IPS DF 19.7 (cell line): ENCODE measurements at places on chromosomes 7 and 10.

GRCh38 chr10:28250782-28251181, 52.1 kb downstream of the MPP7 start:
- DNase-seq: no peak

DNA sequence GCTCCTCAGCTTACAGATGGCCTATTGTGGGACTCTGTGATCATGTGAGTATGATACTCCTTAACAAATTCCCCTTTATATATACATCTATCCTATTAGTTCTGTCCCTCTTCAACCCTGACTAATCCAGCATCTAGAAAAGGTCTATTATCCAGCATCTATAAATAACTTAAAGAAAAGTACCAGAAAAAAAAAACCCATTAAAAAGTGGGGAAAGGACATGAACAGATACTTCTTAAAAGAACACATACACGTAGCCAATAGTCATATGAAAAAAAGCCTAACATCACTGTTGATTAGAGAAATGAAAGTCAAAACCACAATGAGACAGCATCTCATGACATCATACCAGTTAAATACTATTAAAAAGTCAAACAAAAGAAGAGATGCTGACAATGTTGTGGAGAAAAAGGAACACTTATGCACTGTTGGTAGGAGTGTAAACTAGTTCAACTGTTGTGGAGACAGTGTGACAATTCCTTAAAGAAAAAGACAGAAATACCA, 549.5 kb upstream of the GRM3 start:
- DNase-seq: no peak

DNA sequence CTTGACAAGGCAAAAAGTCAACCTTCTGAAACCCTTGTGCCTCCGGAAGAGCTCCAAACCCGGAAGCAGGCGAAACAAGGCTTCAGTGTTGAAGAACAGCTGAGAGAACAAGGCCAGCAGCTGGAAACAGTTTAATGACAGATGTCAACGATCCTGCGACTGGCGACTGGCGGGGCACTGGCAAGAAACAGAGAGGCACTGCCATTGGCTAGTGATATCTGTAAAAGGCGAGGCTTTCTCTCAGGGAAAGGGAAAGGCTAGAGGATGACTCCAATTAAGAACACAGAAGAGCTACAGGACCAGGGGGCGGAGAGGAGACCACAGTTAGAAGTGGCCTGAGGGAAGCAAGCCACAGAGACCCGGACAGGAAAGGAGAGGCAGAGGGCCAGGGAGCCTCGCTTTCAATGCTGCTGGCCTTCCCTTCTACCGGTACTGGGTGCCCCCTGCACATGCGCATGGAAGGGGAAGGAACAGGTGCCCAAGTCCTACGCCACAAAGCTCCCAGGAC, 19.4 kb downstream of the ITGB1 start:
- DNase-seq: no peak

GRCh38 chr7:101233907-101234547, 3.6 kb downstream of the CLDN15 start:
- DNase-seq: no peak

DNA sequence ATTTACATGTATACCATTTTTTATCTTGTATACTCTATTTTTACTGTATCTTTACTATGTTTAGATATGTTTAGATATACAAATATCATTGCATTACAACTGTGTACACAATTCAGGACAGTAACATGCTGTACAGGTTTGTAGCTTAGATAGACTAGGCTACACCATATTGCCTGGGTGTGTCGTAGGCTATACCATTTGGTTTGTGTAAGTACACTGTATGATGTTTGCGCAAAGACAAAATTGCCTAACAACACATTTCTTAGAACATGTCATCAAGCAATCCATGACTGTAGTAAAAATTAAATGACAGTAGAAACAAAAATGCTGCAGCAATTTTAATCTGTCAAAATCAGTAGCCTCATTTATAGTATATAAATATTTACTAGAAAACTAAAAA, 812.2 kb downstream of the GRM8 start:
- DNase-seq: no peak

DNA sequence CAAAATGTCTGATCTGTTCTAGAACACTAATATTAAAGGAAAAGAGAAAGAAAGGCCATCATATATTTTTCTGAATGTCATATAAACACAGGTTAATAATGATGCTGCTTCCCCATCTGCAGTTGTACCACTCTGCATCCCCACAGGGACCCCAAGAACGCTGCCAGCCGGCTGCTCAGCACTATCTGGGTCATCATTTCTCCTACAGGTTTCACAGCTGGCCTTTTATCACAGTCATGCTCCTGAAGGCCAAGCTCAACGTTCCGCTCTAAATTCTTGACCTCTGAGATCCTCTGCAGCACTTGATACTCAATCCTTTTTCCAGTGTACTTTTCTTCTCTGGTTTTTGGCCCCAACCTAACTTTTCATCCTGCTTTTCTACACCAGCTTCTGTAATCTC, 4.8 kb downstream of the IDI1 start:
- DNase-seq: no peak

DNA sequence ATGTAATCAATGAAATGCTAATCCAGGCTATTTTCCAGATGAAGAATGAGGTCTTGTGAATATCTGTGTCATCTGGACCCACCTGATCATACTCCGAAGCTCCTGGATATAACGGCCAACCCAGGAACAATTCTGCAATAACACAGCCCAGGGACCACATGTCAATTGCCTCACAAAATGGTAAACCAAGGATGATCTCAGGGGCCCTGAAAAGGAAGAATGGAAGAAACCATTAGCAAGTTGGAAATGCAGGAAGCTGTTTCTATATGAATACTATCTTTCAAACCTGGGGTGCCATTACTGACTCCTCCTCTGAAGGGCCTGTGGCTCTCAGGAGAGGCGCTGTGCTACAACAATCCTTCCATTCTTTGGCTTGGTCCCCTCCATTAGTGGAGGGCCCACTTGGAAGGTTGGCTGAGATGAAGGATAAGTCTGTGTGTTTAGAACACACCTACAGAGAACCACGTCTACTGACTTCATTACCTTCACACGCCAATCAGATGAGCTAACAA, 108.1 kb downstream of the CLEC2L start:
- no peak for DNase-seq

- no peak for DNase-seq
These were observed 19.3 kb downstream of the FGFR2 start for GRCh38 chr10:121578965-121579364.

DNA sequence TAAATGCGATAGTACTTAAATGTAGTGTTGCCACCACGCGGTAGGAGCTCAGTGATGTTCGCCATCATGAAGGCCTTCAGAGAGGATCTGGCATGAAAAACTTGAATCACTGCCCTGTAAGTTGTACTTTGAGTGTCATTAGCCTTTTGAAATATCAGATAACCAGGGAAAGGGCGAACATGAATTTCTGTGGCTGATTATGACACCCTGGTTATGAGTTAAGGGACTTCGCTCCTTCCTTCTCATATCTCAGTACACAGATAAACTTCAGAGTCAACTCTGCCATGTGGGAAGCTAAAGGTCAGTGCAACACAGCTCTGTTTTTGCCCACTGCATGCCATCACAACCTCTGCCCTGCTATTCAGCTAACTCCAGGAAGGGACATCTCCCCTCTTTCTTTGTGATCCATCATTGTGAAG, 8.9 kb upstream of the ACSL5 start:
- DNase-seq: no peak

DNA sequence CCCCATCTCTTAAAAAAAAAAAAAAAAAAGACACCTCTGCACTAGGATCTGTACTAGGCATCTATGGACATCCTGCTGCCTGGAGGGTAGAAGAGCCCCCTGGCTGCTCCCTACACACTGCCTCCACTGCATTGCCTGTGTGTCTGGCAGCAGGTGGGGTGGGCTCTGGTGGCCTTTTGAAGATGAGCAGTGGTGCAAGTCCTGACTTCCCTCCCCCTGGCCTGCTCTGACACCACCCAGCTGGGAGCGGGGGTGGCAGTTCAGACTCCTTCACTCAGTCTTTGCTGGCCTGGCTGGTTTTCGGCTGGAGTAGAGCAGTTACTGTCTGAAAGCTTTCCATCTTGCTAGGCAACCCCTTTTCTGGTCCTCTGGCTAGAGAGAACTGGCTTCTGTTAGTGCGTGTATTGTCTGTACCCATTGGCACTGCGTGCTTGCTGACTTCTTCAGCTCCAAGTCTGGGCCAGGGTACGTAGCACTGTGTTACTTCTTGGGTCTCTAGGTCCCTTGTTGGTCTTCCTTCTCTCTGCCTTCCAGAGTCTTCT, 17.6 kb downstream of the C10orf62 start:
- DNase-seq: no peak

GRCh38 chr7:150803161-150803860, 2.7 kb downstream of the TMEM176A start:
- DNase-seq: no peak

- DNase-seq: no peak
These were observed 8.3 kb downstream of the IQCE start for GRCh38 chr7:2566890-2567678.

GRCh38 chr10:114335614-114336013, 68.7 kb downstream of the AFAP1L2 start:
- no peak for DNase-seq

GRCh38 chr10:114697061-114697598, 39.1 kb upstream of the ABLIM1 start:
- DNase-seq: no peak

DNA sequence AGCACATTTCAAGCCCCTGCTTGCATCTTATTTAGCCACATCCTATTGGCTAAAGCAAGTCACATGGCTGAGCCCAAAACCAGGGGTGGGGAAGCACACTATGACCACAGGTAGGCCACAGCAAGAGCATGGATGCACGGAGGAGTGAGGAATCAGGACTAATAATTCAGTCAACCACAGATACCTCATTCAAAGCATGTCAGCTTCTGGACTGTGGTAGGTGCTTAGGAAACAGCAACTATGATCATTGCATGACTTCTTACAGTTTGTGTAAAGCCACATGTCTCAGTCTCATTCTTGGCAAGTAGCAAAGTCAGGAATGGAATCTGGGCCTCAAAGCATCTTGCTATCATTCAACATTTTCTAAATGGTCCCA, 79.0 kb upstream of the EMX2 start:
- DNase-seq: no peak

- no peak for DNase-seq
These were observed 44.8 kb upstream of the HHEX start for GRCh38 chr10:92644921-92645320.

DNA sequence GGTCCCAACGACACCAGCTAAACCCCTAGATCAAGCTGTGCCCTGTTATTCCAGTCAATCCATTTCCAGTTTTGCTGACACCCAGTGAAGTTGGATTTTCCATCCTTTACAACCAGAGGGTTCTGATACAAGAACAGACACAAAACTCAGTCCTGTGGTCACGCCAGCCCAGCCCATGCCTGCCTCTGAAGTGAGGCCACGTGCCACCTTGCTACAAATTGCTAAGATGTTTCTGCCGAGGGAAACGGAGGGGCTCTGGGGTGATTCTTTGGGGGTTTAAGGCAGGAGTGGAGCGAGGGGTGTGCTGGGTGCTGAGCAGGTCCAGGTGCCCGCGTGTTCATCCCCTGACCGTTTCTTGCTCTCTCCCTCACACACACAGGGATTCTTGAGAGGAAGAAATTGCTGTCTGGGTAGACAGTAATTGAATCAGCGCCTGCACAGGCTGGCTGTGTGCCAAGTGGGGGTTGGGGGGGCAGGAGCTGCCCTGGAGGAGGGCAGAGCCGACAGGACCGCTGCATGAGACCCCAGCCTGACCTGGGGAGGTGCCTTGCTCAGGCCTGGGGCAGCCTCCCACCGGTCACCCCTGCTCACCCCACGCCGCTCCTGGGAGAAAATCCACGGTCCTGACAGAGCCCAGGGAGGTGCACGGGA, 38.1 kb downstream of the ADAP1 start:
- no peak for DNase-seq

DNA sequence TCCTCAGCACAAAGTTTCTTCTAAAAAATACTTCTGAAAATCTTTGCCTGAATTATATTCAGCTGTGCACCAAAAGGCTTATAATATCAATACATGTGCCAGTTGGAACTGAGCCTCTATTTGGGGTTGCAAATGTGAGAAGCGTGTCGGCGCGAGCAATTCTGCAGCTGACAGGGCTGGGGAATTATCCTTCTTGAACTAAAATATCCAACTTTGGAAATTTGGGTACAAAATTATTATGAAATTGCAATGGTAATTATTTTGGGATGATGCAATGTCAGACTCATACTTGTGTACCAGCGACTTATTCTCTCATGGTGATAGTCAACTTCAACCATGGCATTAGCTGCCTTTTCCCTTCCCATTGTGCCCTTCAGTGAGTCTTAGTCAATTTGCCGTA, 507.0 kb upstream of the KLF6 start:
- DNase-seq: no peak

DNA sequence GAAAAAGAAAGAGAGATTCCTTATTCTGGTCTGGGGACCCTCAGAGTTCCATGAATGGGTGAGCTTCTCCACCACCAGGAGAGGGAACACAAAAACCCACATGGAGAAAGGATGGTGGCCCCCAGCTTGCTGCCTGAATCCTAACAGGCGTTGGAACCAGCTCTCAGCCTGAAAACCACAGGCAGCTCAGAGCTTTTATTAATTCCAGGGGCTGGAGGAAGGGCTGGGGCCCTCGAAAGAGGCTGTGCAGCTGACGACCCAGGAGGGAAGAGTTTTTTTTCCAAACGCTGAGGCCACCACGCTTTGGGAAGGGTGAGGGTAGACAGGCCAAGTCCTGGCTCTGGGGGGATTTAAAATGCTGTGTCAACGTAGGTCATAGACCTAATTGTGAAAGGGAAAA, 10.8 kb upstream of the ELN start:
- no peak for DNase-seq

DNA sequence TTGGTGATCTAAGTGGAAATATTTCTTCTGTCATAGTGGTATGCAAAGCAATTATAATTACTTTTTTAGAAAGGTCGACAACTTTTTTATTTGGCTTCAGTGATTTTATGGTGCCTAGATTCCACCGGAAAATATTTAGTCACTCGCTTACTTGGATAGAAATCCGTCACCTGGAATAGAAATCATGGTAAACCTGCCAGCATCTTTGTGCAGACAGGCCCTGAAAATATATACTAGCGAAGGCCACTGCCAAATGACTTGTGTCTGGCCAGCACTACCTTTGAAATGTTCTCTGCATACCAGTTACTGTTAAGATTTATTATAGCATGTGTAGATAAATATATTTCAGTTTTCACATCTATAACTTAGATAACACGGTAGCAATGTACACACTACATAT, 226.4 kb downstream of the AGMO start:
- no peak for DNase-seq

- DNase-seq: no peak
These were observed 828.6 kb upstream of the GHITM start for GRCh38 chr10:83310688-83311087.
